Stimulated activated CD8-positive, alpha-beta memory T cell treated with anti-CD3 and anti-CD28 coated beads, Interleukin-2, amount 100 ng/mL, for 1 hour (primary cell): ENCODE measurements at places on chromosomes 7 and 10.

- no peak for DNase-seq
Observed at GRCh38 chr10:69769395-69769992, 32.2 kb upstream of the COL13A1 start.

- DNase-seq, result no peak
Observed at GRCh38 chr7:149854611-149855360, 16.6 kb downstream of the ZNF862 start.

DNA sequence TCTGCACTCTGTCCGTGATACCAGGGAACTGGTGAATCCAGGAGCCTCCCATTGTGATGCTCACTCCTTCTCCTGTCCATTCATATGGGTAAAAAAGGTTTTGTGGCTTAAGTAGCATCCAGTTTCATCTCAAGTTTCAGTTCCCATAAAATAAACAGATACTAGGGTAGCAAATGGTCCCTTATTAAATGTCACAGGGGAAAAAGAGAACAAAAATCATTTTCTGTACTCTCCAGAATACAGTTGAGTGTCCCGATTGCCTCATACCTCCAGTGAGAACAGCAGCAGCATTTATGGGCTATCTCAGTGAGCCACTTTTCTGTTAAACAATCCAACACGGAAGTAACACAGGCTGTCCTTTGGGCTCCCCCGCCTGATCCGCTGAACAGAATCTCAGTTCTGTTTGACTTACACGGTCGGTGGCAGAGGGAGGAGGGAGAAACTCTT, 179.6 kb downstream of the CELF2 start:
- DNase-seq, result no peak

DNA sequence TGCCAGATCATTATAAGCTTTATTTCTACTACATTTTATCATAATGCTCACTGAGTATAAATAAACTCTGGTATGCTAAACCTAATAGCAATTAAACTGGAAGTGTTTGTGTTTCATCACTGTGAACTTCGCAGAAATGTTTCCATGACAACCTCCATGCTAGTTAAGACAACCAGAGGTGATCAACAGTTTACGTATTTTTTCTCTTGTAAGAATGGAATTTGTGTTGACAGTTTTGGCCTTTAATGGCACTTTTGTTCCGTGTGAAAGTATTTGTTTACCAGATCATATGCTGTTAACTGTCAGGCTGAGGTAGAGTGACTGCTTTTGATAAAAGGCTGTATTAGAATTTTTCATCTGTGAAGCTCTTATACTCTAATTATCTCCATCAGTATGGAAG, 212.1 kb upstream of the PPP1R3A start:
- no peak for DNase-seq
